ENCODE measurements at places on chromosomes 5 and 9.

DNA sequence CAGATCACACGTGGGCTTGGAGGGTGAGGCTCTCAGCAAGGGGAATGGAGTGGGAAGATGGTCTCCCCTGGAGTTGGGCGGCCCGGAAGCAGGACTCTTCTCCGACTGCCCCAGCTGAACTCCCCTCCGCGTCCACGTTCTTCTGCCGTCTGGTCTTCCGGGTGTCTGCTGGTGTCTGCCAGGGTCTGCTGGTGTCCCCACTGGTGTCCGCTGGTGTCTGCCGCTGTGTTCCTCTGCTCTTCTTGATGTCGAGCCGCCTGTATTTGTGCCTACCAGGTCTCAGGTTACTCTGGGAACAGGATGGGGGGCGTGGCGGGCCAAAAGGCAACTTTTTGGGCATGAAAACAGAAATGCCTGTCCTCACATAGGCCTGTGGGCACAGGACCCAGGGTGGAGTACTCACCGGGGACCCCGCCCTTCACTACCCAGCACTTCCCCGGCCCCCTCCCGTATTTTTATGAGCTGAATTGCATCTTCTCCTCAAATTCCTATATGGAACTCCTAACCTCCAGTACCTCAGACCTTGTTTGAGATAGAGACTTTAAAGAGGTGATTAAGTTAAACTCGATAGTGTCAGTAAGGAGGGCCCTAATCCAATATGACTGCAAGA, 675.4 kb downstream of the SEMA5A start:
- no peak for DNase-seq

GRCh38 chr5:43401827-43402226, 10.4 kb downstream of the CCL28 start:
- no peak for DNase-seq

DNA sequence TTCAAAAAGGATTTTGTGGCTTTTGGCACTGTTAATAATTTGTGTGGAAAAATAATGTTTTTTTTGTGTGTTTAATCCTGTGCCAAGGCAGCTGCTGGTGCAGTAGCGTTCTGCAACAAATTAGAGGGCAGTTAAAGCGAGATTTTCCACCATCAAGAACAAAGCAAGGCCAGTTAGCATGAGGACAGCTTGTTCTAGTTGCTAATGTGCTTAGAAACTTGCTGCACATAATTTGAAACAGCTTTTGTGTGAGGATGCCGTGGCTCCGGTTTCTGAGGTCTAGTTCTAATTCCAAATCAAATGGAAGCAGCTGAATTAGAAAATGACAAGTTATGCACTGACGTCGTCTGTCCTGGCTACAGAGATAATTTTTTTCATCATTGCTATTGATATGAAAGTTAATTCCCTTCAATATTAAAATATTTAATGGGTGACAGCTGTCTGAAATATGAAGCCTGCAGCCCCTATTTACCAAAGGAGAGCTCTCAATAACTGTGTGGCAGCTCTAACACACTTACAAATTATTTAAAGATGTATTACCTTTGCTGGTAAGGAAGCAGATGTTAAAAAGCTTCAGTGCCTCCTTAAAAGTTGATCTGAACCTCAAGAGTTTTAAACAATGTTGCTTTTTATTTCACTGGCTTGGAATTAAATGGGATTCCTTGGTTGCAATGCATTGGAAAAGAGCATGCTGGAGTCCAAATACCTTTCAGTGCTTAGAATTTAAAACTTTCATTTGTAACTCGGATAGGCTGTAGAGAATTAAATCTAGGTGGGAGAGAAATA, 128.6 kb downstream of the SPATA31D1 start:
- no peak for DNase-seq

DNA sequence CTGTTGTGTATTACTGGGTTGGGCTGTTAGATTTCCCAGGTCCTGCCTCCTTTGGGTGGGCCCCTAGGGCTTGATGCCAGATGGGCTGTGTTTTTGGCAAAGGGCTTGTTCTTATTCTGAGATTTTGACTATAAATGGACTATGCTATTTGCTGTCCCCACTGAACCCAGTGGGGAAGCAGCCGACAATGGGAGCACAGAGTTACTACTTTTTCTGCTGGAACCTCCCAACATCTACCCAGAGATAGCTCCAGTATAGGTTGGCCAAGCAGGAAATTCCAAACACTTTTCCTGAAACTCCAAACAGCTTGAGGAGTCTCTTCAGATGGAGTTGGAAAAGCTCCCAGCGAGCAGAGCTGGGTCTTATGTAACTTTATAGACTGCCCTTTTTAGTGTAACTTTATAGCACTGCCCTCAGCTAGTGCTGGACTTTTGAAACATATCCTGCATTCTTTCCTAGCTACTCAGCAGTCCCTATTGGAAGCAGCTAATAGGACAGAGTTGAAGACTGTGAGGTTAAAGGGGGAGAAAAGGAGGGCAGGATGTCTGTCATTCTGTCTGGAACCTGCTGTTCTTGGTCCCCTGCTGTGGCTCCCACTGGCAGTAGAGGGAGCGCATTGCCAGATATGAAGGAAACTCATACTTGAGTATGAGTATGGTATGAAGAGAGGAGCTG, 21.0 kb downstream of the RUSC2 start:
- no peak for DNase-seq

GRCh38 chr9:127935765-127936221, 1.9 kb downstream of the DPM2 start:
- DNase-seq = no peak
